ENCODE measurements at places on chromosomes 13 and 19.

GRCh38 chr19:12800923-12801465 lies 606 bp downstream of the PRDX2 start:
- no peak for DNase-seq

DNA sequence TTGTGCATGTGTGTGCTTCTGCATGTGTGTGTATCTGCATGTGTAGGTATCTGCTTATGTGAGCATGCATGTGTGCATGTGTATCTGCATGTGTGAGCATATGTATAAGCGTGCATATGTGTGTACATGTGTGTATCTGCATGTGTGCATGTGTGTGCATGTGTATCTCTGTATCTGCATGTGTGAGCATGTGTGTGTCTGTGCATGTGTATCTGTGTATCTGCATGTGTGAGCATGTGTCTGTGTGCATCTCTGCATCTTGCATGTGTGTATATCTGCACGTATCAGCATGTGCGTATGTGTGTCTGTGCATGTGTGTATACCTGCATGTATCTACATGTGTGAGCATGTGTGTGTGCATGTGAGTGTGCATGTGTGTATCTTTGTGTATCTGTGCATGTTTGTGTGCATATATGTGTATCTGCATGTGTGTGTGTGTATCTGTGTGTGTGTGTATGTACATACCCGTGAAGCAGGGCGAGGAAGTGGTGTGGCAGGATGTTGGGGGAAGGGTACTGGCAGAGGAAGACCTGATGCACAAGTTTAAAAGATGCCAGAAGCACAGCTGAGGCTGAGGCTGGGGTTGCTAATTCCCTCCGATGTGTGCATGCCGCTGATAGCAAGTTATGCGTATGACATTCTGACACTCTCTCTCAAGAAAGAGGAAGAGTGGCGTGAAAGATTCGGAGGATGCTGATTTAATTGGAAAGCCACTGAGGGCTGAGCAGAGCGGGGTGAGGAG lies 64.2 kb downstream of the TEX29 start:
- DNase-seq = peak; percentile 5

- DNase-seq = no peak
These were observed 139.4 kb downstream of the HS6ST3 start for GRCh38 chr13:96229356-96229755.

DNA sequence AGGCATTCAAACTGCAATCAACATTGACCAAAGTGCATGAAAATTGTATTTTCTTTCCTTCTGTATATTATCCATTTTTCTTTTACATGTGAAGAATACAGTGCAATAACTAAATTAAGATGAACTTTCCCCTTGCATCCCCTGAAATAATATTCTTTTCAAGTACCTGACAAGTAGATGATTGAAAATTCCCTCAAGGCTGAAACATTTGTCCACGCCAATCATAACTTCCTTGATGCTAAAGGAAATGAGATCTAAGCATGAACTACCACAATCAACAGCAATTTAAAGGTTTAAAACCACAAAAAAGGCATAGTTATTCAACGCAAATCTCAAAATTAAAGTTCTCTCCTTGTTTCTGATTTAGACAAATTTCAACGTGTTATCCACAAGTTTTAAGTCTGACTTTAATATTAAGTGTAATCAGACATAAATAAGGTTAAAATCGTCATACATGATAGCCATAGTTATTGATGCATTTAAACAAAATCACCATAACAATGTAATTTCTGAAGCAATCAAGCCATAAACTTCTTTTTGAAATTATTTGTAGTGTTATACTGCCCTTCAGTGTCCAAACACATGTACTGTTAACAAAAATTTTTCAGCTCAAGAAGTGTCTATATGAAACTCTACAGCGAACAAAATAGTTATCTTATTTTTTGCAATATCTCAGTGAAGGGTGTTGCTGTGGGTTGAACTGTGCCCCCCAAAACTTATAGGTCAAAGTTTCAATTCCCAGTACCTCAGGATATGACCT lies 169.5 kb downstream of the DCLK1 start:
- no peak for DNase-seq

DNA sequence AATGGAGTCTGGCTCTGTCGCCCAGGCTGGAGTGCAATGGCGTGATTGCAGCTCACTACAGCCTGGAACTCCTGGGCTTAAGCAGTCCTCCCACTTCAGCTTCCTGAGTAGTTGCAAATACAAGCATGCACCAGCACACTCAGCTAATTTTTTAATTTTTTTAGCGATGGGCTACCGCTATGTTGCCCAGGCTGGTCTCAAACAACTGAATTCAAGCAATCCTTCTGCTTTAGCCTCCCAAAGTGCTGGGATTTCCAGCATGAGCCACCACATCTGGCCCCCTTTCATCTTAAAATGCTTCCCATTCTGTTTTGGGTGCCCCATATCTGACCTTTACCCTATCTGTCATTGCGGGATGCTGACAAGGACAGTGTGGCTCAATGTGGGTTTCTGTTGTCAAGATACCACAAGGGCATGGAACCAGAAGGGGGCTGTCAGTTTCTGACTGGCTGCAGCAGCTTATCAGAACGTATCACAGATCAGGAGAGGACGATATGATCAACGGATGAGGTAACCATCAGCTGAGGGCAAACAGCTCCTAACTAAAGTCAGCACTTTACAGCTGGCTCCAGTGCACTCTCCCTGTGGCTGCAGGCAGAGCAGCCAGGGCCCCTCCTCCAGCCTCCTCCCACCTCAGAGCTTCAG lies 32.4 kb downstream of the GPR42 start:
- DNase-seq = no peak

GRCh38 chr13:20489185-20489820 lies 36.4 kb downstream of the CRYL1 start:
- no peak for DNase-seq

GRCh38 chr13:111467111-111467890 lies 146.9 kb downstream of the TEX29 start:
- peak; percentile 31 for DNase-seq

DNA sequence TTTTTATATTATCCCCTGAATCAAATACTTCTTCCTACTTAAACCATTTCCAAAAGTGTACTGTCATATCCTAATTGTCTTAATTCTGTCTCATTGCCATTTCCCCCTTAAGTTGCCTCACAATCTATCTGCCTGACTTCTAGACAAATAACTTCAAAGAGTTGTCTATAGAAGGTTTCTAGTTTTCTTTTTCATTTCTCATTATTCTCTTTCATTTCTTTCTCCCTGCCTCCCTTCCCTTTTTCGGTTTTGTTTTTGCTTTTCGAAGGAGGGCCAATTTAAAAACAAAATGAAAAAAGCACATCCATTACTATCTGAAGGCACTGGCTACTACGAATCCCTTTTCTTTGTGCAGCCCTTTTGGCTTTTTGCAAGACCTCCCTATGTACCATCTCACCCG lies 367.2 kb downstream of the DNAJC15 start:
- no peak for DNase-seq
